ENCODE measurements at places on chromosomes 7 and 10.

- DNase-seq: no peak
Observed at GRCh38 chr7:72254455-72254854, 157.7 kb downstream of the CALN1 start.

- no peak for DNase-seq
Observed at GRCh38 chr7:95874129-95874528, 101.8 kb downstream of the DYNC1I1 start.

DNA sequence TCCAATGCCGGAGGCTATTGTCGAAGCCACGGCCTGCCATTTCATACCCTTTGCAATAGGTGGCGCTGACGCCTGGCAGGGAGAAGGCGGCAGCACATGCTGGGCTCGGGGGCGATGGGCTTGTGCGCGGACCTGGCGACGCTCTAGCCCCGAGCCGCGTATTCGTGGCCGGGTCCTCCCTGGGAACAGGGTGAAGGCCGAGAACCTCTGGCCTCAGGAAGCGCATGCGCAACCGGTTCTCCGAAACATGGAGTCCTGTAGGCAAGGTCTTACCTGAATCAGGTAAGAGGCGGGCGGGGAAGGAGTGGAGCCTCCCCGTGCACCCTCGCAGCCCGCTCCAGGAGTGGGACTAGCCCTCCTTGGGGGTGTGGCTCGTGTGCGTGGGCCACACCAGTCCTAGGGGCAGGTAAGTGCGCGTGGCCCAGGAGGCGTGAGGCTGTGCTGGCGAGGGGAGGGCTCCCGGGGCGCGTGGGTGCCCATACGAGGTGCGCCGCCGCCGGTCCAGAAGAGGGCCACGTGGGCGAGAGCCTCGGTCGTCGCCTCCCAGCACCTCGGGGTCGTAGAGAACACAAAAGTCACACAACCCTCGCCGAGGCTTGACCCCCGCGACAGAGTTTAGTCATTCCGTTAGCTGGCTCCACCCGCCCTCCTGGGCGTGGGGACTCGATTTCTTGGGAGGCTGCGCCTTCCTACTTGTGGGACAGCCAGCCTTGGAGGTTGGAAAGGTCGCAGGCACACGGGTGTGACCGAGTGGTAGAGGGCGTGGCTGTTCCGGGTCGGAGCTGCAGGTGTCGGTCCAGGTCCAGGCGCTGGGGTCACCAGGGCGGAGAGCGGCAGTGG lies 5.6 kb upstream of the MEST start:
- peak; percentile 37 for DNase-seq

DNA sequence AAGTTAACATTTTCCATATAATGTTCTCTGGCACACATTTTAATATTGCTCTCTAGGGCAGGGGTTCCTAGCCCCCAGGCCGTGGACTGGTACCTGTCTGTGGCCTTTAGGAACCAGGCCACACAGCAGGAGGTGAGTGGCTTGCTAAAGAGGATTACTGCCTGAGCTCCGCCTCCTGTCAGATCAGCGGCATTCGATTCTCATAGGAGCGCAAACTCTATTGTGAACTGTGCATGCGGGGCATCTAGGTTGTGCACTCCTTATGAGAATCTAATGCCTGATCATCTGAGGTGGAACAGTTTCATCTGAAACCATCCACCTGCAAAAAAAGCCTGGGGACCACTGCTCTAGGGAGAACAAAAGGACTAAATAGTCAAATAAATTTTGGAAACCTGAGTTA lies 65.7 kb downstream of the EXOC6 start:
- DNase-seq: no peak

DNA sequence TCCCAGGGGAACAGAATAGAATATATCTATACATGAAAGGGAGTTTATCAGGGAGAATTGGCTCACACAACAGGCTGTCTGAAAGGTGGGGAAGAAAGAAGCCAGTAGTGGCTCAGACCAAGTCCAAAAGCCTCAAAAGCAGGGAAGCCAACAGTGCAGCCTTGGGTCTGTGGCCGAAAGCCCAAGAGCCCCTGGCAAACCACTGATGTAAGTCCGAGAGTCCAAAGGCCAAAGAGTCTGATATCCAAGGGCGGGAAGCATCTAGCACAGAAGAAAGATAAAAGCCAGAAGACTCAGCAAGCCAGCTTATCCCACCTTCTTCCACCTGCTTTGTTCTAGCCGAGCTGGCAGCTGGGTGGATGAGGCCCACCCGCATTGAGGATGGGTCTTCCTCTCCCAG lies 172.5 kb downstream of the CCDC71L start:
- no peak for DNase-seq

GRCh38 chr7:103660455-103661371 lies 214.7 kb upstream of the SLC26A5 start:
- no peak for DNase-seq

GRCh38 chr10:98567391-98568133 lies 120.8 kb upstream of the HPS1 start:
- no peak for DNase-seq

DNA sequence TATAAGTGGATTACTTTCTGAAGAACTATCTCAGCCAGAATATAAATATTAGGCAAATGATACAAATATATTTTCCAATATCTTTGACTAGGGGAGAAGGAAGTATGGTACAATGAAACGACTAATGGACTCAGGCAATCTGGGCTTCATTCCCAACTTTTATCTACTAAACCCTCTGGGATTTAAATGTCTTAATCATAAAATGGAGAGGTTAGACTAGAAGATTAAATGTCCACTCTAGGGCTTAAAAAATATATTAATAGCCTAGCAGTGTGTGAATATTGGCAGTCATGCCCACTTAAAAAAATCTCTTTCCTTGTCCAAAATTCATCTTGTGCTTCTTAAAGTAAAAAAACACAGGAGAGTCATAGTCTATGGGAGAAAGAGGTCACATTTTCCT lies 98.3 kb downstream of the CTTNBP2 start:
- no peak for DNase-seq

DNA sequence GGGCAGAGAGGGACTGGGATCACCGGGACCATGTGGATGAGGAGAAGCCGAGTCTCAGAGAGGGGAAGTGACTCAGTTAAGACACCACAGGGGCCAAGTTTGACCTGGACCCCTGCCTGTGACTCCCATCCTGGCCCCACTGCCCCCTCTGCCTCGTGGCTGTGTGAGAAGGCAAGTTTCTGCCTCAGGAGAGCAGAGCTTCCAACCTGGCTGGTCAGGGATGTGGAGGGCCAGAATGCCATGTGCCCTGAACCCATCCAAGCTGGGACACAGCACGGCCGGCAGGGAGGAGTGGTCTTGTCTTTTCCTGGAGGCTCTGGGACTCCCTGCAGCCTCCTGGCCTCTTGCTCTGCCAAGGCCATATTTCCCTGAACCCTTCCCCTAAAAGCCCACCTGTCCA lies 19.5 kb downstream of the WDFY4 start:
- DNase-seq: no peak

GRCh38 chr10:65110009-65110408 lies 1588.8 kb downstream of the REEP3 start:
- DNase-seq: no peak

DNA sequence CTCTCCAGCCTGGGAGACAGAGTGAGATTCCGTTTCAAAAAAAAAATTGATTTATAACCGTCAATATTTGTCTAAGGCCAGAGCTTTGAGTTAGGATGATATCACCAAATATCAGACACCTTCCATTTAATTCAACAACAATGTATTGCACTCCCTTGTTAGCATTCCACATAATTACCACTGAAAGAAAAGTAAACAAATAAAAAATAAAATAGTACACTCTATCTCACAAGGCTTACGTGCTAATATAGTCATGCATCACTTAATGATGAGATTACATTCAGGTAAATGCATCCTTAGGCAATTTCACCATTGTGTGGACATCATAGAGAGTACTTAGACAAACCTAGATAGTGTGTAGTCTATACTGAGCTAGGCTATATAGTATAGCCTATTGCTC lies 127.6 kb upstream of the RHOBTB1 start:
- DNase-seq: no peak

DNA sequence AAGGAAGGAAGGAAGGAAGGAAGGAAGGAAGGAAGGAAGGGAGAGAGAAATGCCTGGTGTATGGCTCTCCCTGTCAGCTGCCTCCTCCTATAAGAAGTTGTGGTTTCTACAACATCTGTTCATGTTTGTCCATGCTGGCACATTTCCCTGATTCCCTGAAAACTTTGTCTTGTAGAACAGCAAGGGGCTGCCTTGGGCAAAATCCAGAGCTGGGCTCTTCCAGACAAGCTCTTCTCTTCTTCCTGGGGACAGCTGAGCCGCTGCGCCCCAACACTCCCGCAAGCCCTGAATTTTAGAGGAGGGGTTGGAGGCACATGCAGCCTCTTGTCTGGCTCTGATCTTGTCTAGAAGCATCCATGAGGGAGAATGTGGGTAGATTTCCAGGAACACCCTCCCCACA lies 282.0 kb upstream of the ADARB2 start:
- DNase-seq: no peak

GRCh38 chr7:100896732-100897608 lies 1.3 kb upstream of the ACHE start:
- peak; percentile 52 for DNase-seq

GRCh38 chr10:58764087-58764747 lies 251.5 kb downstream of the BICC1 start:
- DNase-seq: no peak

- DNase-seq: no peak
Observed at GRCh38 chr7:4235596-4235995, 446.5 kb upstream of the FOXK1 start.

- no peak for DNase-seq
Observed at GRCh38 chr10:113978802-113979201, 64.9 kb upstream of the ADRB1 start.

- no peak for DNase-seq
Observed at GRCh38 chr10:75115137-75115536, 3.7 kb downstream of the SAMD8 start.

DNA sequence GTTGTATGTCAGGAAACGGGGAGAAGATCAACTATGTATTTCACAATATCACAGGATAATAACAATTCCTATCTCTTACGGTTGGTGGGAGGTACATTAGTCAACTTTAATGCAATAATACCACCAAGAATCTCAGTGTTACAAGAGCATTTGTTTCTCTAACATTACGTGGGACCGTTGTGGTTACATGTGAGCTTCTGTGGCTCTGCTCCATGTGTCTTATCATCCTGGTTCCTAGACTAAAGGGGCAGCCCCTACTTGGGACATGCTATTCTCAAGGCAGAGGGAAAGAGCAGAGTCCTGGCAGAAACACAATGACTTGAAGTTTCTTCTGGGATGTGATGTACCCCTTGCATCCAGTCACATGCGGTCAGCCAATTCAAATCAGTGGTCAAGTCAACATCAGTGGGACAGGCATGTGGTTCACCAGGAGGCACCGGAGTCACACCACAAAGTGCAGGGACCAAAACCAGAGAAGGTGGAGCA lies 2.5 kb upstream of the ZNF22 start:
- no peak for DNase-seq

DNA sequence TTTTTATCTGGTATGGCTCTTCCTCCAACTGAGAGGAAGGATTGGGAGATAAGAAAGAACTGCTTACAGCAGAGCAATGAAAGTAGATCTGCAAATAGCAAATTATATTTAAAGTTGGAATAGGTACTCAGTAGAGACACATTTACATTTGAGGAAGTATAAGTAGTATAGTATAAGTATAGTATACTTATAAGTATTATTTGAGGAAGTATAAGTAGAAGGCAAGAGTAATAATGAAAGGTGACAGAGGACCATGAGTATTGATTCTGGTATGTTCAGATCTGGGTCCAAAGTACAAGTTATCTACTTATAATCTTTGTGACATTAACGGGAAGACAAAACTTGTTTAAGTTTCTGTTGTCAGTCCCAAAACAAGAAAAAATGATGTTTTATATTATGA lies 527.6 kb upstream of the SORCS1 start:
- no peak for DNase-seq

- DNase-seq: no peak
Observed at GRCh38 chr10:86659161-86659691, 4.9 kb downstream of the OPN4 start.

DNA sequence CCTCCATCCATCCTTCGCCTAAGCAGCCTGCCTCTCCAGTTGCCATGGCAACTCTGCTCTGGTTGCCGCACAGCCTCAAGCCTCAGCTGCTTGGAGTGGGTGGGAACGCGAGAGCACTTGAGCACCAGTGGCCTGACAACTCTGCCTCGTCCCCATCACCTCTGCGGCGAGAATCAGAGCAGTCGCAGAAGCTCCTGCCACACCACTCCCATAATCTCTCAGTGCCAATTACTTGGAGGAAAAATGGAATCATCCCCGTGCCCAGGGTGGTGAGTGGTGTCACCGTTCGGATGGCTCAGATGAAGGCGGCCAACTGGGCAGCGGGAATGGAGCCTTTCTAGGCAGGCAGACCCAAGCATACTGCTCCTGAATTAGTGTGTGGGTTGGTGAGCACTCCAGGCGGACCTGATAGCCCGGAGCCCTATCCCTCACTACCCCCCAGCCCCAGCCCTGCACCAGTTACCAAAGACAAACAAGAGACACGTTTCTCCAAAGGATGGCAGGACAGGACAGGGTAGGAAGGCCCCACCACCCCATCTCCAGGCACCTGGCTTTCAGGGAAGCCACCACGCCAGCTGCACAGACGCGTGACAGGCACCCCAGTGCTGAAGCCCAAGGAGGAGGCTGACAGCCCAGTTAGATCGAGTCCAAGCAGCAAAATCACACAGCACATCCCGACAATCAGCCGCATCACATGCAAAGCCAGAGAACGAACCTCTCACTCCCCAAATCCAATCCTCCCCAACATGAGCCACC lies 335.4 kb downstream of the PTPRN2 start:
- DNase-seq: no peak

DNA sequence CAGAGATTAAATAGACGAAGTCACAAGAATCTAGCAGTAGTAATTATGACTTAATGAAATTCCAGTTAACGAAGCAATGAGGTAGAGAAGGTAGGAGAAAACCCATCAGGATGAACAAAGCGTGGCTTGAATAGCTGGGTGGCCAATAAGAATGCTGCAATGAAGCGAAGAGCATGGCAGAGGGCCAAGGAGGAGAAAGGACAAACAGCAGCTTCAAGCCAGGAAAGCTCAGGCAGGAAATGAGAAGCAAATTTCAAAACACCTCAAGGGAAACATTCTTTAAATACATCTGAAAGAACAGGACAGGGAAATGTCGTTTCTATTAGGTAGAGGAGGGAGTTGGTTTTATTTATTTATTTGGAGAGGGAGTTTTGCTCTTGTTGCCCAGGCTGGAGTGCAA lies 122.5 kb downstream of the KIAA1217 start:
- DNase-seq: no peak

DNA sequence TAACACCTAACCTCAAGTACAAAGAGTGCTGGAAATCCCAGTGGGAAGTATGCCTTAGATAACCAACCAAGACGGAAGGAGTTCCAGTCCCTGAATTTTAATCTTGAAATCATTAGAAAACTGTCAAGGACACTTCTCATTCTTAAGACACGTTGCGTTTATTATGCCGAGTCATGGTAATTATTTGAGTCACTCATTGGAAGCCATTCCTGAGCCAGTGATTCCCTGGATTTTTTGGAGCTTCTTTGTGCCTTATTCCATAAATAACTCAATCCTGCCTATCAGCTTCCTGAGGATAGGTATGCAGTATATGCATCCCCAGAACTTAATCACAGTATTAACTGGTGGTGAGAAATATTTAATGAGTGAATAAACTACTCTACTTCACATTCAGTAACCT lies 77.4 kb downstream of the PPP1R17 start:
- no peak for DNase-seq

GRCh38 chr10:119466655-119467054 lies 75.9 kb downstream of the RGS10 start:
- no peak for DNase-seq
